Common myeloid progenitor, CD34-positive (primary cell): ENCODE measurements at places on chromosomes 5 and 9.

- DNase-seq, result no peak
Observed at GRCh38 chr5:50301756-50302155, 139.3 kb downstream of the EMB start.

DNA sequence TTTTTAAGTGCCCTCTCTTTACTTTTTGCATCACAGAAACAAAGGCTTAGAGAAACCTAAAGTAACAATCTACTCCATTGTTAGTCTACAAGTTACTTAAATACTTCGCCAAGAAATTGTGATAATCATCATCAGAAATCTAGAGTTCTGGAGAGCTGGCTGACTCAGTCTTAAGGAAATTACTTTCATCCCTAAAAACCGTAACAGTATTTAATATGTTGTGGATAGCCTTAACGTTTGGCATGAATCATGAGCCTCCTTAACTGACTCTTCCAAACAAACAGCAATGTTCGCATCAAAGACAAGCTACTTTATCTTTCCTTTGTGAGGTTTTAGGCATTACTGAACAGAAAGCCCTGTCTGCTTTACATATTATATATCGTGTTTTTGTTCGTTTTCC lies 128.7 kb downstream of the NIPBL start:
- DNase-seq, result no peak

- no peak for DNase-seq
Observed at GRCh38 chr5:151262532-151262931, 9.5 kb downstream of the GM2A start.

- no peak for DNase-seq
Observed at GRCh38 chr9:93960971-93961841, 6.1 kb upstream of the BARX1 start.

GRCh38 chr9:96149533-96150280 lies 152.3 kb downstream of the HSD17B3 start:
- DNase-seq, result no peak

DNA sequence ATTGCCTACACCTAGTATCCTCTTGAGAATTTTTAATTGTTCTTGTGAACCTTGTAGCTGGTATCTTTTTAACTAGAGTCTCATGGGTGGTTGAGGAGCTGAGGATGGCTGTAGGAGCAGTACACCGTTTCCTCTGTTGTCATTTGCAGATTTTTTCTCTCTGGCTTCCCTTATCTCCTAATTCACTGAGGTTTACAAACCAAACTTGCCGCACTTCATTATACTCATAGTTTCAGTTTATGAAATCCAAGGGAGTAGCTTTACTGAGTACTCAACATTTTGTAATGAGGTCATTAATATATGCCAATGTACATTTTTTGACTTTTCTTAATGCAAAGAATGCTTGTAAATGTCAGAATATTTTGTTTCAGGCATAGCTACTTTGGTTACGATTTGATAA lies 154.2 kb downstream of the CCDC171 start:
- no peak for DNase-seq

DNA sequence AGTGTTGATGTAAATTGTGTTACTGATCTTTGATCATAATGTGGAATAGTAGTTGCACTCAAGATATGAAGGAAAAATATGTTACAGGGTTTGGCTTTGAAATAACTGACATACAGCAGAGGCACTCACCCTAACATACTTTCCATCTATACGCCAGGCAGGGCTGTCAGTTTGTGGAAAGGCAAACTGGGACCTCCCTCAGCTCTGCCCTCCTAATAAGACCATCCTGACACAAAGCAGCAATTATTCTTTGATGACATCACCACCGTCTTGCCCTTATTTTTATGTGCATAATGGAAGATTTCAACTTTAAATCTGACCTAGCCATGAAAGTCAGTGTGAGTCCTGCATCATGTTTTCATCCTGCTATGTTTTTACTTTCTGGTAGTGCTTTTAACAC lies 42.9 kb downstream of the ITGA1 start:
- no peak for DNase-seq

DNA sequence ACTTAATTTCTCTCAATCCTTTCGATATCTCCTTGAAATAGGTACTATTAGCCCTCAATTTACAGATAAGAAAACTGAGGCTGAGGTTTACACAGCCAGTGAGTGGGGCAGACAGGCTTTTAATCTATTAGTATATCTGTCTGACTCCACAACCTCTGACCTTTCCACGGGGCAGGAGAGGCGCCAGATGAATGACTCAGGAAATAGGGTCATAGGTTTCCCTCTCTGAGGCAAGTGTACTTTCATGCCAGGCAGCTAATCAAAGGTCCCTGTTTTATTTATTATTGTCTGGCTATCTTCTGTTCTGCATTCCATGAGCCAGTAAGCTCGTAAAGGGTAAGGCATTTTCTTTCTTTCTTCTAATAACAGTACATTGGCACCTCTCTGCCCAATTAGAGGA lies 79.6 kb upstream of the KLF4 start:
- DNase-seq, result no peak

DNA sequence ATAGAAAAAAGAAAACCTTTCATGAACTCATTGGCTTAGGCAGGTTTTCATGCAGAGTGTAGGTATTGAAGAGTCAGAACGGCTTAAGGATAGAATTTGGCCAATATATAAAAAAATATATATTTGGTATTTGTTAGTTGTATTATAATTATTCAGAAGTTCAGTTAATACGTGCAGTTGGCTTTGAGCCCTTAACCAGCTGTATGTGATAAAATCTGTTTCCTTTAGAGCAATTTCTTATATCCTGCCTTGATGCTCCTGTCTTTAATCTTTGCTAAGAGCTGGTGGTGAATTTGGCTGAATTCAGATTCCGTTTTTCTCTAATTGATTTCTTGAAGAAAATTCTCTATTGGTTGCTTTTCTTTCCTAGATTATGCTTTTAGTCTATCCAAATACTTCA lies 3.7 kb downstream of the ANXA1 start:
- DNase-seq, result peak; percentile 75

- peak; percentile 76 for DNase-seq
Observed at GRCh38 chr5:69046375-69046957, 47.3 kb upstream of the SLC30A5 start.

DNA sequence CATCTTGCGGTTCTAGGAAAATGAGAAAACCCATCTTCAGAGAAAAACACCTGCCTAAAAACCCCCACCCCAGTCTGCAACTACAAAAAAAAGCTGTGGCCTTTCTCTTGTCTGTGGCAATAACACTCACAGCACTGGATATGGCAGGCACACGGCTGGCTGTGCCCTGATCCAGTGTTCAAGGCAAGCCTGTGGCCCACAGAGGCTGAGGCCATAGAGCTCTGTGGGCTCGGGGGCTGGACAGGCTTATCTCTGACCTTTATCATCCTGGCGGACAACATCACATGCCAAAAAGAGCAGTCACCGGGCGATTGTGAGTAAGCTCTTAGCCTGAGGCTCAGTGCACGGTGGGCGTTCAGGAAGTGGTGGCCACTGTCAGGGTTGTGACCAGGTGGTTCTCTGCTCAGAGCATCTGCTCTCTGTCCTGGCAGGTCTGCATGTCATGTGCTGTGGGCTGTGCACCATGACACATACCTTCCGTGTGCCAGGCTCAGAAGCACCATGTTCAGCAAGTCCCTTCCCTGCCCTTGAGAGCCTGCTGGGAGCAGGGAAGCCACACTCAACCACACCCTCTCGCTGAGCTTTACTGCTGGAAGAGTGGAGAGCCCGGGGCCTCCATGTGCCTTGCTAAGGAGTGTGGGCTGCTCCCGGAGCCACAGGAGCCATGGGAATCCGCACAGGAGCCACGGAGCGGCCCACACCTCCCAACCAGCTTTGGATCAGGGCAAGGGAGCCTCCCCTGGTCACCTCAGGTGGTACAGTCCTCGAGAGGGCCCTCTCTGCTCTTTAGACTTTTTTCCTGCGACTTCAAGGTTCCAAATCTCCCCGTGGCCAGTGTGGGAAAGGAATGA lies 34.6 kb upstream of the WDR38 start:
- DNase-seq, result peak; percentile 31

DNA sequence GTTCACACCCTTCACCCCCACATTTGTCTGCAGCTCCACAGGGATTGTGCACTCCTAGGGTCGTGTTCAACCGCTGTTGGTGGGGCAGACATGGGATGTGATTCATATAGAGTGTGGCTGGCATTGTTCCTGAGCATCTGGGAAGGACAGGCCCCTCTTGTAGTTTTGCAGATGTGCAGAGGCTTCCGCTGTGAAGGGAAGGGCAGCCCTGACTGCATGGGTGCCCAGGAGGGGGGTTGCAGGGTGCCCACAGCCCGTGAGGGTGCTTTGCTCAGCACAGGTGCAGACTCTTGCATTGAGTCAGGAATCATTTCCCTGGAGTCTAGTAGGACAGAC lies 30.2 kb upstream of the PITX1 start:
- DNase-seq, result no peak

GRCh38 chr9:83342006-83342405 lies 196.2 kb downstream of the FRMD3 start:
- no peak for DNase-seq

- no peak for DNase-seq
Observed at GRCh38 chr5:66958201-66958979, 238.2 kb downstream of the CD180 start.

DNA sequence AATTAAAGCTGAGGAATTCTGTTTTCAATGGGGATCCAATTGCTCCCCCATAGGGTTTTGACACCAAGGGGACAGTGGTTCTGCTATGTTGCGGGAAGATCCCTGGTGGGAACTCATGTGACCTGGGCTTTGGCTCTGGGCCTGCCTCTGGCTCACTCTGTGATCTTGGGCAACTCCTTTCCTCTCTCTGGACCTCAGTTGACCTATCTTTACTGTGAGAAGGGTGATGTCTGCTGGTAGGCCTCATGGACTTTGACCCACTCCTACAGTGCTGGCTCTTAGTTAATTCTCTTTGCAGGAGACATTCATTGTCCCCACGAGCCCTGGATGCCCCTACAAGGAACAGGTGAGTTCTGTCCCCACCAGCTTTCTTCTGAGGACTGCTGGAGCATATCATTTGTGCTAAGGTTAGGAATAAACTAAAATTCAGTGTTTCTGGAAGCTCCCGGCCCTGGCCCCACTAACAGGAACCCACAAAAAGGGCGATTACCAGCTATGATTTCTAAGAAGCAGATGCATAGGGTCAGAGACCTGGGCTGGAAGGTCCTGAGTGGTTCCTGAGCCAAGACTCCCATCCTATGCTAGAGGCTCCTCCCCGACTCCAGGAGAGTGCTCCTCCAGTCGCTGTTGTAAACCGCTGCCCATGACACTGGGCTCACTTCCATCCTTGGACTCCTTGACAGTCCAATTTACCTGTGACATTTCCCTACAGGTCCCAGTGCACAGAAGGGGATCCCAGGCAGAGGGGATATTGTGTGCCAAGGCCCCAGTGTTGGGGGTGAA lies 218.3 kb downstream of the PAX5 start:
- DNase-seq, result no peak

DNA sequence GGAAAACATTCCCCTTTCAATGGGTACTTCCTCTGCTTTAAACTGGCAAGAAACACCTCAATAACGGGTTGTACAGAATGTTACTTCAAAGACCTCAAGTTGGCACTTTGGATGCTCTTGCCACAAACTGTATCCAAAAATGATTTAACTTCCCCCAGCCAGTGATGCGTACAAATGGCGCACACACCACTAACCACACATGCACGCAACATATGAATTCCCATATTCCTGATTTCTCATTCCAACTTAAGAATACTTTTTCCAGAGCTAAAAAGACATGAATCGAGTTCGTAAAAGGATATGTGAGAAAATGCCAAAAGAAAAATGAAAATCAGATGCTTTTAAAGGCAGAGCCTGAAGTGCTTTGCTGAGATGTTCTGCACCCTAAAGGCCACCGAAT lies 388.0 kb upstream of the PIK3R1 start:
- no peak for DNase-seq

DNA sequence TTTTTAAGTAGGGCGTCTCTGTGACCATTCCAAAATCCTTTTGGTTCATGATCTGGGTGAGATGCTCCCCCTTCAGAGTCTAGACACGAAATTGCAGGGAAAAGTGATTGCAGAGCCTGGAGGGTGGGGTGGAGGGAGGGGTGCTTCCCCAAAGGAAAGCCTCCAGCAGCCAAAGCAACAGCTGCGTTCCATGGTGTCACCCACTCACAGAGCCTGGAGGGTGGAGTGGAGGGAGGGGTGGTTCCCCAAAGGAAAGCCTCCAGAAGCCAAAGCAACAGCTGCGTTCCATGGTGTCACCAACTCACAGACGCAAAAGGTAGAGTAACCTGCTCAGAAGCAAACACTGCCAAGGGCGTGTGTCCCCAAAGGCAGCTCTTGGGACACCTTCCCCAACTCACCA lies 22.6 kb downstream of the SLC6A18 start:
- no peak for DNase-seq

GRCh38 chr5:106962464-106963230 lies 708.1 kb downstream of the EFNA5 start:
- DNase-seq, result no peak

DNA sequence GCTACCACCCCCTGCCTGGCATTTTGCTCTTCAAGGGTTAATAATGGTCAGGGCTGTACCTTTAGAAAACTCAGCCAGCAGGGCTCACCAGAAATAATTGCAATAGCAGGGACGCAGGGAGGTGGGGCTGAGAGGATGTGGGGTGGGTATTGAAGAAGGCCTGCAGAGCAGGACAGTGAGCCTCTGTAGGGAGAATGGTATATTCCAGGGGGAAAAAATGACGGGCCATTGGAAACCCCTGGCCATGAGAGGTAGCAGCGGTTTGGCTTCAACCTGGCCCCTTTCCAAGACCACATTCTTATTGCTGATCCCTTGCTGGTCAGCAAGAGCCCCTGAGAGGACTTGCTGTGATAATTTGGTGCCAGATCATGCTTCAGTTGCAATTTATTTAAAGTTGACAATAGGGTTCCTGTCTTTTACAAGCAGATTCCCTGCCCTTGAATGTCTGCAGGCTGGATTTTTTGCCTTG lies 36.7 kb upstream of the CTNNA1 start:
- DNase-seq, result no peak

- no peak for DNase-seq
Observed at GRCh38 chr5:10567781-10568321, 4.0 kb downstream of the ANKRD33B start.

GRCh38 chr5:177526191-177526590 lies 9.4 kb upstream of the DDX41 start:
- no peak for DNase-seq

DNA sequence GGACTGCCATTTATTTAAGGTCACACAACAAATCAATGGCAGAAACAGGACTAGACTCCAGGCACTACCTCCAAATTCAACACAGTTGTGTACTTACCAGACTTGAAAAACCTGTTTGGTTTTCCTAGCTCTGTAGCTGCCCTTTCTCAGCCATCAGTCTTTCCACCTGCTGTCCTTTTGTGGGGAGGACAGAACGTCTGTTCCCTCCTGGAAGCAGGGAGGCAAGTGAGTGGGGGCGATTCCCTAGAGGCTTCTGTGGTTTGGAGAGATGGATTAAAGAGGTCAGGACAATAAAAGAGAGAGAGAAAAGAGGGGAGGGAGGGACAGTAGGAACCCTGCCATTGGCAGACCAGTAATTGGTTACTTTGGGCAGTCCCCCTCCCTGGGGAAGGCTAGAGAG lies 14.7 kb downstream of the ASTN2 start:
- no peak for DNase-seq

- no peak for DNase-seq
Observed at GRCh38 chr5:71810023-71810422, 90.9 kb downstream of the CARTPT start.

DNA sequence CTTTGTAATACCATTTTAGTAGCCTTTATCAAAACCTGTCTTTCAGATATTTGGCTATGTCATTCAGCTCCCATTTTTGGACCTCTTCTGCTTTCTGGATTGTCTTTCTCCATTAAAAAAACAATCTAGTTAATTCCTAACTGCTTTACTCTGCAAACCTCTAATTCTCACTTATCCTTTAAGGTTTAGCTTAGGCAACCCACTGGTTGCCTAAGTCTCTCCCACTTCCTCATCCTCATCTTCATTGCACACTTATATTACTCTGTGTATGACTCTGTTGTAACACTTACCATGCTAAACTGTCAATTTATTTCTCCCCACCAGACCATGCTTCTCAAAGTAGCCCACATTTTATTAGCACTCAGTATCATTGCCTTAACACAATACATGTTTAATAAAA lies 205.0 kb upstream of the DMRTA1 start:
- no peak for DNase-seq
